ENCODE measurements at places on chromosomes 3 and 15. TPM values are rescaled to one million over a fixed set of nuclear protein-coding genes. Genes with fewer than 3 reads are reported as not detected.

GRCh38 chr3:146929696-146930095, 324.6 kb upstream of the PLSCR5 start:
- no peak for DNase-seq

Gene POLQ
- 2.8 TPM for polyA plus RNA-seq

Gene FANCD2OS
- polyA plus RNA-seq = not detected

DNA sequence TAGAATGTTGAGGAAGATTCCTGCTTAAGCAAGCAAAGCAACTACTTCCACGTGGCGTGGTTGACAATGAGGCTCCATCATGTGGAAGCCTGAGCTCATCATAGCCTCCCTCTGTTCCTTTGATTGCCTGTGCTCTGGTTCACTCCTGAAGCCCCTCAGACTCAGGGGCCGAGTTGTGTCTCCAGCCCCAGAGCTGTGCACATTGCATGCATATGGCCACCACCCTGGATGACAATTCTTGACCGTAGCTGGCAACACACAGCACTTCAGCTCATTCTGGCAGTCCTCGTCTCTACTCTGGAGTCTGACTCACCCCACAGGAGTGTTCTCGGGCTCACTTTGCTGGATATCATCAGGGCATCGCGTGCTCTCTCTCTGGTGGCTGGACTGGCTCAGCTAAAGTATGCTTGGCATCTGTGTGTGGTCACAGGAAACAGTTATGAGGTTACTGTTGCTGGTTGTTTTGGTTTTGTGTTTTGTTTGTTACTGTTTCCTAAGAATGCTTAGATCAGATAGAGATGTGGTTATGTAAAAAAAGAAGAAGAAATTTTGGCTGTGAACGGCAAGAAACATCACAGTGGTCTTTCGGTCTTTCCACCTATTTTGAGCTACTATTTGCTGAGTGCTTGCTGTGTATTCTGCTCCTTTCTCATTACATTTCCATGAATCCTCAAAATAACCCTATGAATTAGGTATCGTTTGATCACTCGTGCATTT, 41.6 kb upstream of the MRPS22 start:
- no peak for DNase-seq

DNA sequence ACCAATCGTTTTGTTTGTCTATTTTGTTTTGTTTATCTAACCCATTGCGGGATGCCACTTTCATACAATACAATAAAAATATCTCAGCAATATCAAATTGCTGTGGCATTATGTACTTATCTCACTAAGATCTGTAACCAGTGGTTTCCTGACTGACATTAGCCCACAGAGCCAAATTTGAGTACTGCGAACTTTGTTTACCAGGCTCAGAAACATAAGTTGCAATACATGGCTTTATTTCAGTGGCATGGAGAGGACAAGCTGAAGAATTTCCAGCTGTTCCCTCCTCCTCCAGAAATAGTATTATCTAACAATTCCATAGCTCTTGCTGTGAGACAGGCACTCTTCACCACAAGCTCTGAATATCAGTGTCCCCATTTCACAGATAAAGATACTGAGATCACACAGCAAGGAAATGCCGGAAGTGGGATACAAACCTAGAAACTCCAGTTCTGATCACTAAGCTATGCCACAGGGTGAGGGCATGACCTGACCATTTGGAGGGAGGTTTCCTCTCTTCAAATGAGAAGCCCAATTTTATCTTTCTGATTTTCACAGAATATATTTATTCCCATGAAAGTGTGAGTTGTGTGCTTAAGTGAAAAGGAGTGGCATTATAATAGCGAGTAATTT, 469.9 kb upstream of the CBLB start:
- no peak for DNase-seq

DNA sequence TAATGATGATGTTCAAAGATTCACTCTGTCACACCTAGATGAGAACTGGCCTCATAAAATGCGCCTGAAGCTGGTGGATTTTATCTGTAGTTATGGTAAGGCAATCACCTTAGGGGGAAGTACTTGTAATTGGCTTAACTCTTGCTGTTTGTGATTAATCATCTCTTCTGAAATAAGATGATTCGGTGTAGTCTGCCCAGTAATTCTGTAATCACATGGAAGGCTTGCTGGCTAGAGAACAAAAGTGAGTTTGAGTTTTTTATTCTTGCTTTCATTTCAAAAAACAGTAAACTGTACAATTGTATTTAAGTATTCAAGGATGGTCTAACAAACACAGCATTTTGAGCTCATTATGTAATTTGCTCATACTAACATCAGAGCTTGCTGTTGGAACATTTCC, 72.1 kb downstream of the OTOL1 start:
- DNase-seq = no peak
